T-helper 2 cell treated with Interferon-gamma antibody and Interleukin-4, amounts not matched to agents 5 μg/mL and 100 μg/mL, for 36 hours (primary cell): ENCODE measurements at places on chromosomes 1 and 21.

DNA sequence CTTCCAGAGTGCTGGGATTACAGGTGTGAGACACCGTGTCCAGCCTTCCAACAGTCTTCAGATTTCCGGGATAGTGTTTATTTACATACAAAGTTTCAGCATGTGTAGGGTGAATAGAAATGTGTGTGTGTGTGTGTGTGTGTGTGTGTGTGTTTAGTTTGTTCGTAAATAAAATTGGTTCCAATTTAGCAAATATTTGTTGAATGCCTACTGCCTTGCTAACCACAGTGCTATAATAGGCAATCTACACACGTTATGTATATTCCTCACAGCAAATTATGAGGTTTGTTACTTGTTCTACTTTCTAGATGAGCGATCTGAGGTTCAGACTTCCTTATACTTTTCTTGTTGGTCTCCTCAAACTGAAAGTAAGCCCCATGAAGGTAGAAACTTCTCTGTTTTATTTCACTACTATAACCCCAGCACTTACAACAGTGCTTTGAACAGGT, 32.8 kb upstream of the EPS15 start:
- no peak for DNase-seq

DNA sequence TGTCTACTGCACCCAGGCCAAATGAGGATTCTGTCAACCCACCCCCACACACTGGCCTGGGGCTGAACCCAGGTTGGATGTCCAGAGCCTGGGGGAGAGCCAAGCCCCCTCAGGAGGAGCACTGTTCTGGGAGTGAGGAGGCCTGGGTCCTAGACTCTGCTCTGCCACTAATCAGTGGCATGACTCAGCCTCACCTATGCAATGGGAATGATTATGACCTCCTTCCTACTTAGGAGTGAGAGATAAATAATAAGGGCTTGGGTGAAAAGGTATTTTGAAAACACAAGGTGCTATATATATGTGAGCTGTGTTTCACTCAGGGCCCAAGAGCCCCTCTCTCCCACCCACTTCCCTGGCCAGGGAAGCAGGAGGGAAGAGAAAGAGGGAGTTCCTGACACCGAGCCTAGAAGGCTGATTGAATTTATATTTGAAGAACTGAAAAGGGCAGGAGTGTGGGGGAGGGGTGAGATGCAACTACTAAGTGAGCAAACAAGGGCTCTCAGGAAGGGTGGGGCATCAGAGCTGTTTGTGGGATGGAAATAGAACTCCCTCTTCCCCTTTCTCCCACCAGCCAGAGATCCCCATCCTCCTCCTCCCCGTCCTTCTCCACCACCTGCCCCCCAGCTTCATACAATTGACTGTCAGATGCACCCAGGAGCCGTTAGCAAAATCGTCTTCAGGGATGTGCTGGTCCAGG, 8.2 kb downstream of the IGSF9 start:
- DNase-seq: no peak

DNA sequence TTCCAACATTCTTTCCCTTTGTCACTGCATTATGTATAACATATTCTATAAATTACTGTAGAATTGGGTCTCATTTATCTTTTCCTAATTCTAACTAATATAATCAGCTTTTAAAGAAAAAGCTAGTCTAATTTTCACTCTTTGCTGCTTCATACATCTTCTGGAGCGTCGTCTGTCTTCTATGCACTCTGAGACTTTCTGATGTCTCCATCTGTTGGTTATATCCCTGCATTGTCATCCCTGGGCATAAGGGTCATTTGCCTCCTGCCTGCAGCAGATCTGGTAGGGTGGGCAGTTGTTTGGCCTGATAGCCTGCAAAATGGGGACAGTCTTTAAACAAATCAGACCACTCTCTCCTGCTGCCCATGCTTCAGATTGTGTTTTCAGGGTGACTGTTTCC, 40.8 kb upstream of the DYNLT5 start:
- DNase-seq: no peak

GRCh38 chr1:3626025-3626424, 1.2 kb downstream of the TPRG1L start:
- no peak for DNase-seq

DNA sequence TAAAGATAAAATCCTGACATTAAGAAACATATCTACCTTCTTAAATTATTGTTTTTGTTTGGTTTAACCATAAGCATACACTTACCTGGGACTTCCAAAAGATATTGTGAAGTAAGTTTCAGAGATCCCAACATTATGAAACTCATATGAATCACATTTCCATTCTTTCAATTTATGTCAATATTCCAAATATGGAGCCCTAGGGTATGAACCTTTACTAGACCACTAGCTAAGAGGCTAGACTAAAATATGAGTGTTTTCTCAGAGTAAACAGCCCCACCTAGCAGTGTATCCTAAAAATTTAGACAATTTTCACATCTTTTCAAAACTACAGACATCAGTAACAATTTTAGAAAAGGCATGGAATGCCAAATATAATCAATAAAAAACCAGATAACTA, 24.4 kb downstream of the SCAF4 start:
- no peak for DNase-seq

DNA sequence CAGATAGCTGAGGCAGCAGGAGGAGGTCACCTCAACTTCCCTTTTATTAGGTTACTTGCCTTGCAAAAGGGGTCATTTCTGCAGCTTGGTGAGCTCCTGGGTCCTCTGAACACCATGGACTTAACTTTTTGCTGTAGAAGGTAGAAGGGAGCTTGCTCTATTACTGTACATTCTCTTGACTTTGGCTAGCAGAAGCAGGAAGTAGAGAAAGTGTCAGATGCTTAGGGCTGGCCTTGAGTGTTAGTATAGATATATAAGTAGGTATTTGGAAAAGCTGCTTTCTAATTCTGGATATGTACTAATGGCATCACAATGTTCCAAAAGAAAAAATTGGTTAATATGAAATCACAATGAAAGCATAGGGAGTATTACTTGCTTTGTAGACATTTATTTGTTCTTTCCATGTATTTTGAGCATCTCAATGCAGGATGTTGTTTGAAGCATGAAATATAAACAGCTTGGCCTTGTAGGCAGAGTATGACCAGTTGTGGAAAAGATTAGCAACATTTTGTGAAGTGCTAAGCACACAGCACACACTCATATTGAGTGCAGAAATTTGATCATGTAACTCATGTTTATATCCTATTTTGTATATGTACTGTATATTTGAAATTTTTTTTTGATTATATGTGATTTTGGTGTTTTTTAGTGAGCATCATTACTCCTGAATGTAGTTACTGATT, 108.8 kb downstream of the DYRK1A start:
- no peak for DNase-seq

GRCh38 chr1:93426181-93426580, 21.7 kb upstream of the FNBP1L start:
- DNase-seq: no peak

- DNase-seq: no peak
Observed at GRCh38 chr1:200265104-200265503, 144.7 kb downstream of the ZNF281 start.

DNA sequence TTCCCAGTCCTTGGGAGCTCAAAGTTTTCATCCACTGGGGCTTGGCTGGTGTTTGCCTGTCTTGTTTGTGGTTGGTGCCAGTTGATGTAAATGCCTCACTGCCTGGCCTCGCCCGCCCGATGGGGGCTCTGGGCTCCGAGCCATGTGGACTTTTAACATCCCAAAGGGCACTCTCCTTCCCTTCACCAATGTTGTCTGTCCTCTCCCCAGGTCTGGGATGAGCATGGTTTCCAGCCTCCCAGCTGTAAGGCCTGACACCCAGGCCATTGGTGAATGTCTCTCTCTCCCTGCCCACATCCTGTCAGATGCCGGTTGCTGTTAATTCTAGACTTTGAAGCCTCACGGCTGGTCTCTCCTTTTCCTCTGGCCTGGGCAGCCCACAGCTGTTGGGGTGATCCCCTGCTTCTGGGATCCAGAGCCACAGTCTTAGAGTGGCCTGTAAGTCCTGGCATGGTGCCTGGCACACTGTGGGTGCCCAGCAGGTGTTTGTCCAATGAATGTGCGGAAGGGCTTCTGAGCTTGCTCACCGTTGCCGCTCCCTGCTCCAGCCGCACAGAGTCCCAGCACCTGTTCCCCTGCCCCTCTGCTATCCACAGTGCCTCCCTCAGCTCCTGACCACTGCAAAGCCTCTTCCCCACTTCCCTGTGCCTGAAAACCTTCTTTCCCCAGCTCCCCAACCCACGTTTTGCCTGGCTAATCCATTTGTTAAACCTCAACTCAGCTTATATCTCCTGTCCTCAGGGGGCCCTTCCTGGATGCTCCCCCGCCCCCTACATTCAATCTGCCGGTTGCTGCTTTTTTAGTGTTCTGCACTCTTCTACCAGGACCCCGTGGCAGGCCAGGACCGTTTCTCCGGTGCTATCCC, 3.3 kb upstream of the C1orf174 start:
- peak; percentile 15 for DNase-seq

DNA sequence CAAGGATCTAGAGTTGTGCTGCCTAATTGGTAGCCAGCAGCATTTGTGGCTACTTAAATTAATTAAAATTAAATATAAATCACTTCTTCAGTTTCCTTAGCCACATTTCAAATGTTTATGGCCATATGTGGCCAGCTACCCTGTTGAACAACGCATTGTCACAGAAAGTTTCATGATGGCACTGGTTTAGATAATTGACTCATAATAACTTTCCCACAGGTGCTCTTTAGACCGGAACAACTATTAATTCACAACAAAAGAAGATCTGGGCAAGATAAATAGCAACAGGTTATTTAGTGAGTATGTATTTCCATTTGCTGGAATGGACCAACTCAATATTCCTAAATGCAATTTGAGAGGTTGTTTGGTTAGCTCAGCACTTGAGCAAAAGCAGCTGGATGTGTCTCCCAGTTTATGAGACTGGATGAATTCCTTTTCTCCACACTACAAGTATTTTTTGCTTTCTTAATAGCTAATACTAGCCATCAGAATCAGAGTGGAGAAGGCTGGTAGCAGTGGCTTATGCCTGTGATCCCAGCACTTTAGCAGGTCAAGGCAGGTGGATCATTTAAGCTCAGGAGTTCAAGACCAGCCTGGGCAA, 3.7 kb upstream of the AMIGO1 start:
- DNase-seq: no peak

GRCh38 chr1:246151796-246152434, 355.2 kb downstream of the SMYD3 start:
- DNase-seq: no peak

DNA sequence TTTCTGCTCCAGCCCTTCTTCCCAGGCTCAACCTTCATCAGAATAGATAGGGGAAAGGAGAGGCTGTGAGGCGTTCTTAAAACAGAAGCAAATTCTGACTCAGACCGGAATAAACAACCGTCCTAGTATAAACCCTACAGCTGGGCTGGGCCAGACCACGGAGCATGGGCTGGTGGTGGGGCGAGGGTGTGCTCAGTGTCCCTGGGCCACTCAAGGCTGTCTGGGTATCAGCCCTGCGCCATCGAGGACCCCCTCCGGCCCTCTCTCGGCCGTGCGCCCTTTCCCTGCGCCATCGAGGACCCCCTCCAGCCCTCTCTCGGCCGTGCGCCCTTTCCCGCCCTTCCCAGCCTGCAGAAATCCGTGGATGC, 36.0 kb downstream of the CAPN2 start:
- peak; percentile 17 for DNase-seq

GRCh38 chr1:175802407-175803123, 59.2 kb upstream of the TNR start:
- DNase-seq: no peak

GRCh38 chr1:206674745-206675175, 9.9 kb upstream of the MAPKAPK2 start:
- no peak for DNase-seq

- no peak for DNase-seq
Observed at GRCh38 chr1:87638636-87639035, 310.0 kb downstream of the LMO4 start.

DNA sequence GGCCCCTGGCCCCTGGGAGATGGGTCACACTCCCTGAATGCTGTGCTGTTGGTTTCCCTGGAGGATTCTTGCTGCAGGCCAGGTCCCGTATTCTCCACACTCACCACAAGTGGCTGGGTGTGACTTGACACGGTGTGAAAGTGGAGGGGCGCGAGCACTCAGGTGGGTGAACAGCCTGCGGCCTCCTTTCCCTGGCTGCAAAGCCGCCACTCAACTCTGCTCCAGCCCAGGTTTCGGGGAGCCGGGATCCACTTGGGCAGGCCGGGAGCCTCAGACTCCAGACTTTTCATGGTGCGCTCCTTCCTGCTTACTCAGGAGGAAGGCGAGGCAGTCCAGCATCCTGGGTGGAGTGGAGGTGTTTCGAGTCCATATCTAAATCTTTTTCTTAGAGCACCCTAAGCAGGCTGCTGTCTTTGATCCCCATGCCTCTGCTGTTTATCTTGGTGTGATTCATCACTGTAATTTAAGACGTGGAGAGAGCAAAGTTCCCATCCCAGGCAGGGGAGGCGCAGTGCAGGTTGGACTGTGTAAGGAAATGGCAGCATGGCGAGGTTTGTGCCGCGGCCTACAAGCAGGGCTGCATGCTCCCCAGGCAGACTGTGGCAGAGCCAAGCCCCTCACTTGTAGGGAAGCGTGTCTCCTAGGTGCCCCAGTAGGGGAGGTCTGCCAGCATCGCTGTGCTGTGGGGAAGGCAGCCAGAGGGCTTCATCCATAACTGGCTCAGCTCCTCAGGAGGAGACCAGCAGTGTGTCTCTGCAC, 29.6 kb downstream of the VANGL1 start:
- DNase-seq: no peak

DNA sequence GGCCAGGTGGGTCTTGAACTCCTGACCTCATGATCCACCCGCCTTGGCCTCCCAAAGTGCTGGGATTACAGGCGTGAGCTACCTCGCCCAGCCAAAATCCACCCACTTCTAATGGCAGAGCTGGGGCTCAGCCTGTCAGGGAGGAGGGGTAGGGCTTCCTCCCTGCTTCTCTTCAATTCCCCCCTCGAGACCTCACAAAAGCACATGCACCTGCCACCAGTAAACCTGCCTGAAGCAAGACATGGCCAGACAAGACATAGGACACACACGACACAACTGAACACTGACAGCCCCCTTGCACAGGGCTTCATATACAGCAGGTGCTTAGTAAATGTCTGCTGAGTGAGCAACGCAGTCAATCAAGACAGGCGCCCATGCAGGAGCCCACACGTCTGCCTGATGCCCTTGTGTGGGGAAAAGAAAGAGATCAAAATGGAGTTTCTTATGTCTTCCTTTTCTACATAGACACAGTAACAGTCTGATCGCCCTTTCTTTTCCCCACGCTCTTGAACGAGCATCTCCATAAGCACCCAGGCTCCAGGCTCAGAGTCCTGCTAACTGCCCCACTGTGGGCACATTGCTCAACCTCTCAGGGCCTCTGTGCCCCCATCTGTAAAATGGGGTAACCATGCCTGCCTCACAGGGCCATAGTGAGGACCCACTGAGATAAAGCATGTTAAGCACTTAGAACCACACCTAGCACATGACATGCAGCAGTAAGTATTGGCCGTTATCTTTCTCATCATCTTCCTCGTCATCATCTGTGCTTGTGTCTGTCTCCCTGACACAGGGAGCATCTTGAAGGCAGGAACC, 8.8 kb downstream of the SDC3 start:
- DNase-seq: no peak

- DNase-seq: no peak
Observed at GRCh38 chr21:44959376-44960091, 19.7 kb downstream of the SLX9 start.

GRCh38 chr21:45297869-45298268, 10.2 kb upstream of the POFUT2 start:
- no peak for DNase-seq
